Posterior cingulate gyrus (tissue), 11 donors: ENCODE measurements at places on chromosomes 3 and 15.

GRCh38 chr3:33578325-33579177, 138.3 kb upstream of the UBP1 start:
- DNase-seq: no peak

GRCh38 chr3:69983546-69984265, 15.8 kb upstream of the SAMMSON start:
- no peak for DNase-seq

DNA sequence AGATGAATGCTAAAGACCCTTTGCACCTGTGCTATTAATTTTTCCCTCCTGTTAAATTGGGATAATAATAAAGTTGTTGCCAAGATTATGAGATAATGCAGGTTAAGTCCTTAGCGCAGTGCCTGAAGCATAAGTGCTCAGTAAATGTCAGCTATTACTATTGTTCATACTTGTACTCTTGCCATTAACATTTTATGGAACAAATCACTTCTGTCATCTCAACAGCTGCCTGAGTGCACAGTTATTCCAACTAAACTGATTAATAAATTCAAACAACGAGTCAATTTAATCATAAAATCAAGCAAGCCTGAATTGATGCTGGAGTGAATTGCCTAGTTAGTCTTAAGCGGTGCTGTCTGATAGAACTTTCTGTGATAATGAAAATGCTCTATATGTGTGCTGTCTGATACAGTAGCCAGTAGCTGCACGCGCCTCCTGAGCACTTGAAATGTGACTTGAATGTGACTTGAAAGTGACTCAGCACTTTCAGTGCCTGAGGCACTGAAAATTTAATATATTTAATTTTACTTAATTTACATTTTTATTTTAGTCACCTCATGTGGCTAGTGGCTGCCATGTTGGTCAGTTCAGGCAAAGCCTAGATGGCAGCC, 198.7 kb upstream of the PFN2 start:
- no peak for DNase-seq

DNA sequence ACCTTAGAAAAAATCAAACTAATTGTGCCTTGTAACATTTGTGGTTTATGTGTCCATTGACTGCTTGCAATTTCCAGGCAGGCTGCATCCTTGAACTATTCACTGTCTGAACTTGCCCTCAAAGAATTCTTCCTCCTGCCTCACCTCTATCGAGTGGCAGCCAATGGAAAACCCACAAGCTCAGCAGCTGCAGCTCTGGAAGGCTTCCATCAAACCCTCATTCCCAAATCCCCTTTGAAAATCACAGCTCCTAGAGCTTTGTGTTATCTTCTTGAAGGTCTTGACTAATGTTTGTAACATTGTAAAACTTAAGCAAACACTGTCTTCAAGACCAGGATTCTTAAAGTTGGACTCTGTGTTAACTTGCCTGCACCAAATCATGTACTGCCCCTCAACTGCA, 81.1 kb downstream of the FILIP1L start:
- DNase-seq: no peak

GRCh38 chr3:113084777-113085176, 94.0 kb downstream of the GTPBP8 start:
- no peak for DNase-seq

- DNase-seq: peak; percentile 9
Observed at GRCh38 chr15:74725845-74726773, 781 bp upstream of the CYP1A1 start.

- no peak for DNase-seq
Observed at GRCh38 chr3:112143251-112143650, 10.2 kb upstream of the GCSAM start.

- DNase-seq: no peak
Observed at GRCh38 chr3:59572106-59572505, 522.3 kb upstream of the CFAP20DC start.

GRCh38 chr15:77642793-77643430, 10.2 kb upstream of the LINGO1 start:
- DNase-seq: no peak

DNA sequence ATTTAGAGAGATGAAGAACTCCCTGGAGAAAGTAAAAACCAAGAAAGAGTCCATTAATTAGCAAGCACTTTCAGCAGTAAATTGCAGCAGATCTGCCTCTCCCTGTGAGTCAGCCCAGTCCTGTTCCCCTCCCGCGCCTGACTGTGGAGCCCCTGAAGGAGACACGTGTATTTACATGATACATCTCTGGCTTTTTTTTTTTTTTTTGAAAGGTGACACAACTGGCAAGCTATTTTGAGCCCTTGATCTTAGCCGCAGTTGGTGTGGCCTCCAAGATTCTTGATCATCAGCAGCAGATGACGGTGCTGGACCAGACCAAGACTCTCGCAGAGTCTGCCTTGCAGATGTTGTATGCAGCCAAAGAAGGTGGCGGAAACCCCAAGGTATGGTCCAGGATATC, 271.8 kb upstream of the TPM1 start:
- no peak for DNase-seq

DNA sequence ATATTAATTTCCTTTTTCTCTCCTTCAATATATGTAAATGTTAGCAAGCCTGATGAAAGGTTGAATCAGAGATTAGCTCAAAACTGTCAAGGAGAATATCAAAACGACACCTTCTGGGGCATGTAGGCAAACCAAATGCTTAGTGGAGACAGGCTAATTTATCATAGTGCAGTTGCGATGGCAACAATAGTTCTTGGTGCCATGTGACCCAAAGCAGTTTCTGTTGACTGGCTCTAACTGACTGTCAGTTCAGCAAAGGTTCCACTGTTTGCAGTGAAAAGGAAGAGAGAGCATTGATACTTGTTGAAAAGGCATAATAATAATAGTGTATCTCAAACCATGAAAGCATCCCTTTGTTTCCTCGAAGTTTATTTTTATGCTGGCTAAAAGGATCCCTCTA, 513.9 kb downstream of the NLGN1 start:
- peak; percentile 30 for DNase-seq

DNA sequence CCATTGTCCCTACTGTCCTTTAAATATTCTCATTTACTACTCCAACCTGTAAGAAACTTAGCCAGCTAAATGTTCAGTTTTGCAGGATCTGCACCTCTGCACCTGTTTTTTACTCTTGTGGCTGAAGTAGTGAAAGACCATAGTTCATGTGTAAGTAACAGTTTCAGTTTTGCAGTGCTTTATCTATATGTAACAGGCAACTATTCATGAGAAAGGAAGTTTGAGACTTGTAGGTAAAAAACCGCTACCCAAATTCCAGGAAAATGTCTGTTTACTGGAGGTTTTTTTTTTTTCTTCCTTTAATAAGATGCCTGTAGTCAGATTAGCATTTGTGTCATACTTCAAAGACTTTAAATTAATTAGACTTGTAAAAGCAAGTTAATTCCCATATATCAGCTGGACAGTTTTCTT, 25.4 kb upstream of the MBNL1 start:
- DNase-seq: no peak
